H1 (cell line): ENCODE measurements at places on chromosomes 7 and 10. TPM values are rescaled to one million over a fixed set of nuclear protein-coding genes. Genes with fewer than 3 reads are reported as not detected.

Gene SP4
- total RNA-seq: 24.0 and 24.8 TPM in 2 replicates

Gene ARMC10
- total RNA-seq: 43.4 and 44.3 TPM in 2 replicates

Gene PILRB
- total RNA-seq: 32.2 and 34.4 TPM in 2 replicates

Gene ZNF485
- 5.9 and 8.2 TPM in 2 replicates for total RNA-seq
